Dorsolateral prefrontal cortex (tissue), 122 donors: ENCODE measurements at places on chromosomes 7 and 10.

DNA sequence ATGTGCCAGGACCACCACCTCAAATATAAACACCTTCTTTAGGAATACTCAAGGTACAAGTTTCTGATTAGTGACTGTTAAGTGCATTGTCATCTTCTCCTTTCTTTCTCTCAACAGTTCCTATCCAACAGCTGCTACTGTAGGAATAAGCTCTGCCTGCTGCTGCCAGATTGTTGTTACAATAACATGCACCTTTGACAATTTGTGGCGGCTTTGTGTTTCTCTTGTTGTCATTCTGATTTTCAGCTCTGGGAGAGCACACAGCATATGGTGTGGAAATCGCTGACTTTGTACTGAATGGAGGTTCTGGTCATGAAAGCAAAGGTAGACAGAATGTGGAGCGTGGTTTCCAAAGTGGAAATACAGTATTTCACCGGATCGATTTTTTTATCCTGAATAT lies 182.8 kb downstream of the SEC23IP start:
- no peak for DNase-seq

DNA sequence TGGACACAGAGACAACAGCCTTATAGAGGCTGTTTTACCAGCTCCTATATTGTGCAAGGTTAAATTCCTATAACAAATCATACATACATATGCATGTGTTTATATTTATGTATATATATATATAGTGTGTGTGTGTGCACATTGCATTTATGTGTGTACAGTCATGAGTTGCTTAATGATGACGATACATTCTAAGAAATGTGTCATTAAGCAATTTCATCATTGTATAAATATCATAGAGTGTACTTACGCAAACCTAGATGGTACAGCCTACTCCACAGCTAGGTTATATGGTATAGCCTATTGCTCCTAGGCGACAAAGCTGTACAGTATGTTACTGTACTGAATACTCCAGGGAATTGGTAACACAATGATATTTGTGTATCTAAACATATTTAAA lies 30.1 kb upstream of the TNKS2 start:
- DNase-seq, result no peak

- DNase-seq, result no peak
Measured at GRCh38 chr10:69896606-69897231, 95.0 kb downstream of the COL13A1 start.

GRCh38 chr10:58817201-58817846 lies 304.7 kb downstream of the BICC1 start:
- no peak for DNase-seq

DNA sequence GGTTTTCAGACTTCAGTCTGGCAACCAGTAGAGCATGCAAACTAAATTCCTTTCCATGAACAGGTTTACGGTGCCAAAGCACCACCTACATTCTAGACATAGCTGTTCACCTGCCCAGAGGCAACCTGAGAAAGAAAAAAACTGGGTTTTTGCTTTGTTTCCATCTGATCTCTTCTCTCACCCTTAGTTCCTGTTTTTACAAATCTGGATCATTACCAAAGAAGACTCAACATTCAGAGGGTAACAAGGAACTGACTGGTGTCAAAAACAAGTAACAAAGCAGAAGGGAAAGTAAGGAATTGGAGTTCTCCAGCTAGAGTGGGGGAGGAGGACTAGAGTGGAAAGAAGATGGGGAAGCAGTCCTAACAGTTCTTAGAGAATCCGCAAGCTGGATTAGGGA lies 36.4 kb downstream of the CPVL start:
- DNase-seq, result no peak
